ENCODE measurements at places on chromosomes 2 and 18.

GRCh38 chr2:154623819-154624218 lies 74.7 kb upstream of the KCNJ3 start:
- DNase-seq: peak; percentile 6

DNA sequence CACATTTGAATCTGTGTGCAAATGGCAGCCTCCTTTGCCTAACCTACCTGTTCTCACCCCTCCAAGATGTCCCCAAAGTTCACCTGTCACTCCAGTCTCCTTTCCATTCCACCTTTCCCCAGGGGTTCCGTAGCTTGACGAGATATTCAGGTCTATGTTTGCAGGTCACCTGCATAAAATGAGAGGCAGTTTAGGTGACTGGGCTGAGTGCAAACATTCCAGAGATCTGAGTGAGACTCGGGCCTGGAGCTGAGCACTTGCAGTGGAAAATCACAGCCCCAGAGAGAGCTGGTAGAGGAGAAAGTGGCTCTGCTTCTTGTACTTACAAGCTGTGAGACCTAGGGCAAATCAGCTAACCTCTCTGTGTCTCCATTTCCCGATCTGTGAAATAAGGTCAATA lies 20.1 kb downstream of the CAPN14 start:
- no peak for DNase-seq

GRCh38 chr18:45342166-45342565 lies 273.1 kb upstream of the SLC14A2 start:
- DNase-seq: no peak

GRCh38 chr2:167388497-167388896 lies 500.2 kb downstream of the XIRP2 start:
- DNase-seq: no peak

DNA sequence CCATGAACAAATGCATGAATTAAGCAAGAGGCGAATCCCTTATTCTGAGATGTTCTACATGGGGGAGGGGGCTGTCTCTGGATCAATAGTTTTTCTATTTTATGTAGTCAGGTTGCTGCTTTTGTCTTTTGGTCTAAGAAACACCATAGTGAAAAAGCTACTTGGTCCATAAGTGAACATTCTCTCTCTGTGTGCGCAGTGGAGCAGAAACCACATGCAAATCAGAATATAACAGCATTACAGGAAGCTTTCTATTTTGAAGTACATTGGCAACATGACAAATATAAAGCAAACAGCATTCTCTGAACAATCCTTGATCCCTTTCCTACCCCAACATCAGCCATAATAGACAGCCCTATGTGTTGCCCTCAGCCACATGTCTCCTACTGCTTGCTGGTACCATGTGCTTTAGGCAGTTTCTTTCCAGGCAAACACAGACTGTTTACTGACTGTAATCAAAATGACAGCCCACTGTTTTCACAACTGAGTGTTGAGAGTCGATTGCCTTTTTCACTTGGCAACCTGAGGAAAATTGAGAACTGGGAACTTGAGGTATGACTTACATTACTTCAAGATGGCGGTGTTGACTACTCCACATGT lies 10.6 kb downstream of the SCN3A start:
- DNase-seq: no peak

DNA sequence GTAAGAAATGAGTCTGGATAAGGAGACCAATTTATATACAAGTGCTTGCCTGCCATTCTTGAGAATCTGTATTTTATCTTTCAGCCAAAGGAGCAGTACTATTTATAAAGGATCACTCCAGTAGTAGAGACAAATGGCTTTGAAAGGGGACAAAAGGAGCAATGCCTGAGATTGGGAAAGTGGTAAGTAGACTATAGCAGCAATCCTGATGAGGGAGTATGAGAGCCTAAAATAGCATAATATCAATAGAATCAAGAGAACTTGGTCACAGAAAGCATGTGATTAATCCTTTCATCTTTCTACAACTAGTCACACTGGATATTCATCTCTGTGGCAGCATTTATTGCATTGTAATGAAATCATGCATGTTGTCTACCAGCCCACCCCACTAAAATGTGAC lies 20.2 kb downstream of the NRXN1 start:
- DNase-seq: no peak

DNA sequence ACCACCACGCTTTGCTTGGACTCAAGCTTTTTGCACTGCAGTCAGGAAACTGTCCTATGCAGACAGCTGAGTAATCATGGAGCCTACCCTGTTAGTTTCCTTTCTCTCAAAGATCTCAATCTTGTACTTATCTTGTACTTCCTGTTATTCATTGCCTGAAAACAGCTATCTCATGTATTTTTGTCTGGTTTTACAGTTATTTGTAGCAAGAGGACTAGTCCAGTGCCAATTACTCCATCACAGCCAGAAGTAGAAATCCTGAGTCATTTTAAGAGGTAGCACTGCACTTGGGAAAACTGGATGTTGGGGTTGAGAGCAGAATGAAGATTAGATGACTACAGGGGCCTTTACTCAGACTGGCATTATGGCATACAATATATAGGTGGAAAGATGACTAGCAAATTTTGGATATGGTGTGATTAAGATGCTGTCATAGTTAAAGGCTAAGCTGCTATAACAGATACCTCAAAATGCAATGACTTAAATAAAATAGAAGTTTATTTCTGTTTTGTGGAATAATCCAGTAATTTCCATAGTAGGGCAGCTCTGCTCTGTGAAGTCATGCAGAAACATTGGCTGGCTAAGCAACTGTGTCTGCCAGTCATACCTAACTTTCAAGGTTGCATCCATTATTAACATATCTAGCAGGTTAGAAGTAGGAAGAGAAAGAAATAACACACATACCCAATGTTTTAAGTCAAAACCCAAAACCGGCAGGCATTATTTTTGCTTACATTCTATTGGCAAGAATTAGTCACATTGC lies 21.1 kb upstream of the CHMP3 start:
- DNase-seq: peak; percentile 79

- no peak for DNase-seq
These were observed 322.1 kb upstream of the TANK start for GRCh38 chr2:160838147-160838546.

DNA sequence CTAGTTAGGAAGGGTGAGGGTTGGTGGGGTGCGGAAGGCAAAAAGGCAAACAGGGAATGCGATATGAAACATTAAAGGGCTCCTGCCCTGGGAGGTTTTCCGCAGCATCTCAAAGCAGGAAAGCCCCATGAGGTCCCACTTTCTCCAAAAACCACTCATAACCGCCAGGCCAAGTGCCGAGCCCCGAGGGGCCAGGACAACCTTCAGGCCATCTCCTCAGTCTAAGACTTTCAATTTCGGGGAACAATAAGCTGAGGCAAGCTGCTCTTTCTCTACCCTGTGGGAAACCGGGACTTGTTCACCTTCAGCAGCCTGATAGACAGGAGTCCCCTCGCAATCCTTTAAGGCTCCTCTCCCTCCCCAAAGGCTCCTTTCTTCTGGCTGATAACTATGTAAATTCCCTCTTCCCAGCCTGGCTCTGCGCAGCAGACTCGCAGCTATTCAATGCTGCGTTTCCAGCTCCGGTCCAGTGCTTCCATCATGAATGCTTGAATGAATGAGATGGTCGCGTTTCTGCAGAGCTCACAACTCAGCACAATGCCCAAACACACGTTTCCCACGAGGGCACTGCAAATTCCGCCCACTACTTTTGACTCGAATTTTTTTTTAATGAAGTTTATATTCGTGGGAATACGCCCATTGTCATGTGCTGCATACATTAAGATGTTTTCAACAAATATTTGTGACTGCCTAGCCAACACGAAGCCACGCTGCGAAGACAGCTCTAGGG lies 1.4 kb downstream of the LAMA1 start:
- DNase-seq: peak; percentile 3

- no peak for DNase-seq
These were observed 51.4 kb upstream of the RIOK3 start for GRCh38 chr18:23401400-23402347.

- peak; percentile 74 for DNase-seq
These were observed at the start of gene EFEMP1 for GRCh38 chr2:55923091-55923981. Gene EFEMP1, minus strand, starts transcription at chr2:55923782. Its CDS starts 1,342 bp downstream, at chr2:55922440.

- peak; percentile 4 for DNase-seq
These were observed 45.6 kb upstream of the PCBP1 start for GRCh38 chr2:70041663-70042062.

- no peak for DNase-seq
These were observed 80.9 kb downstream of the CERS6 start for GRCh38 chr2:168536925-168537466.

GRCh38 chr2:28395334-28396061 lies 2.8 kb downstream of the FOSL2 start:
- peak; percentile 87 for DNase-seq

GRCh38 chr18:58140387-58141325 lies 96.6 kb downstream of the NEDD4L start:
- no peak for DNase-seq

DNA sequence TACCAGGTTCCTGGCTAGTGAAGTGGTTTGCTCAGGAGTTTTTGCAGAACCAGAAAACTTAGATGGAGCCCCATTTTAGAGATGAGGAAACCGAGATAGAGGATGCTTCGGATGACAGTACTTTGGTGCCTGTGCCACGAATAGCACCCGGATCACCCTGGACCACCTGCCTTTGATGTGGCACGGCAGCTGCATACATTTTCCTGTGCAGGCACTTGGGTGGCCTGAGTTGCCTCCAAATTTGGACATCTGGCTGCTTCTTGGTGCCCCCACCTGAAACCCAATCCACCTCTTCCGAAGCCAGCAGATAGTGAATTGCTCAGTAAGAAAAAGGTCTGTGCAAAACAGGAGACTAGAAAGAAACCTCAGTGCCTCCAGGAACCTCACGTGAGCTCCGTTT lies 140.6 kb upstream of the ID2 start:
- no peak for DNase-seq

- DNase-seq: peak; percentile 81
These were observed 407.8 kb upstream of the CDH2 start for GRCh38 chr18:28584731-28585130.

GRCh38 chr2:98376301-98376910 lies 30.1 kb downstream of the CNGA3 start:
- DNase-seq: no peak

GRCh38 chr2:96325884-96326255 lies 753 bp downstream of the ITPRIPL1 start:
- DNase-seq: no peak

DNA sequence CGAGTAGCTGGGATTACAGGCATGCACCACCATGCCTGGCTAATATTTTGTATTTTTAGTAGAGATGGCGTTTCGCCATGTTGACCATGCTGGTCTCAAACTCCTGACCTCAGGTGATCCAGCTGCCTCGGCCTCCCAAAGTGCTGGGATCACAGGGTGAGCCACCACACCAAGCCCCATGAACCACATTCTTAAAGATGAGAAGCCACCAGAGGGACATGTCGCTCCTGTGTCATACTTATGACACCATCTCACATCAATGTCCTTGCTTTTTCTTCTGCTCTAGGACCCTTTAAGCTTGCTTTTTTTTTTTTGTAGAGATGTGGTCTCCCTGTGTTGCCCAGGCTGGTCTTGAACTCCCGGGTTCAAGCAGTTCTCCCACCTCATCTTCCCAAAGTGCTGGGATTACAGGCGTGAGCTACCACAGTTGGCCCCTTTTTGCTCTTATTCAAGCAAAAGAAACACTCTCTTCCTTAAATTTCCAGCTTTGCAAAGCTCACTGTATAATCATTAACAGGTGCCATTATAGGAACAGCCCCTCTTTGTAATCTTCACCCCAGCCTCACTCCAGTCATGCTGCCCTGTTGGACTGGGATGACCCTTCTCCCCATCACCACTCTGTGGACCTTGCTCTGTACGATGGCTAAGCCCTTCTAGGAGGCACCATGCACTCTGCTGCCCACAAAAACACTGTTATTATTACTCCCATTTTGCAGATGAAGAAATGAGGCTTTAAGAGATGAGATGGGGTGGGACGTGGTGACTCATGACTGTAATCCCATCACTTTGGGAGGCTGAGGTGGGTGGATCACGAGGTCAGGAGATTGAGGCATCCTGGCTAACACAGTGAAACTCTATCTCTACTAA lies 10.8 kb upstream of the KCNG3 start:
- no peak for DNase-seq

DNA sequence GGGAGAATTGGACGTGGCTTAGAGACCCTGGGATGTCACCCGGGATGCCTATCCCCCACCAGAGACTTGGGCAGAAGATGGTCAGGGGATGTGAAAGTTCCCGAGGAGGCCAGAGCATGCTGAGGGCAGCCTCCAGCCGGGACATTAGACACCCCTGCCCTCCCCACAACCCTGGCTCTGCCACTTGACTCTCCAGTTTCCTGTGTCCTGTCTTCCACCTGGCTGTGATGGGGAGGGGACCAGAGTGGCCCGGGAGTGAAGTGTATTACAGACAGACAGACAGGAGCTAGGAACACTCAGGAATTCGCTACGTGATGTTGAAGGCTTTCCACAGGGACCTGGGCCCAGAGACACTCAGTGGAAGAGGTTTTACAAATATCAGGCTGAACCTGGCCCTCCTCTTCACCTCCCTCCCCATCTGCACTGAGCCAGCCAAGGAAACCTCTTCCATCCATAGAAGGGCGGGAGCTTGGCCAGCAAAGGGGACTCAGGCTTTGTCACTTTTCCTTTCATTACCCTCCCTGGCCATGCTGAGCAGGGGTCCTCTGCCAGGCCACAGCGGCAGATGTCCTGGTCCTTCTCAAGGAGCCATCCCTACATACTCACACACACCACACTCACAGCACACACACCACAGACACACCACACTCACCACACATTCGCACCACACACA lies 60.7 kb downstream of the SDC1 start:
- DNase-seq: peak; percentile 33

GRCh38 chr2:102986826-102987490 lies 225.1 kb downstream of the TMEM182 start:
- DNase-seq: no peak

- DNase-seq: no peak
These were observed 87.4 kb downstream of the EML4 start for GRCh38 chr2:42256505-42256904.

- DNase-seq: no peak
These were observed 166.2 kb downstream of the TDRD15 start for GRCh38 chr2:21289989-21290388.

- DNase-seq: no peak
These were observed 31.7 kb upstream of the DYNC1I2 start for GRCh38 chr2:171655586-171655985.

- no peak for DNase-seq
These were observed 76.9 kb downstream of the NCK2 start for GRCh38 chr2:105821428-105822125.

GRCh38 chr18:4384932-4385331 lies 70.2 kb downstream of the DLGAP1 start:
- no peak for DNase-seq

DNA sequence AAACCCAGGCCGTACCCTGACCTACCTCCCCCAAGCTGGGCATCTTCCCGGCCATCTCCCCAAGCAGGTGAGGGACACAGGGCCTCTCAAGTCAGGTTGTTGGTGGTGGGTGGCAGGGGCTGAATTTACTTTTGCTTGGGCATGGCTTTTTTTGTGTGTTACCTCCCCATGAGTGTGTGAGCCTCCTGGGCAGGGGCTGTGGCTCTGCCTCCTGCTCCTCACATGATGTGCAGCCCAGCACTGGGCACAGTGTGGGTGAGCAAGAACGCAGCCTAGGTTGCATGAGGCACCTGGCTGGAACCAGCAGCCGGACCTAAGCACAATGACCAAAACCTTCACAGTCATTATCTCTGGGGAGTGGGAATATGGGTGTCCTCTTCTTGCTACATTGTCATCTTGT lies 22.3 kb downstream of the CELF4 start:
- DNase-seq: no peak
